ENCODE measurements at places on chromosomes 1 and 21.

GRCh38 chr1:168291222-168291837, 10.7 kb downstream of the TBX19 start:
- no peak for DNase-seq

DNA sequence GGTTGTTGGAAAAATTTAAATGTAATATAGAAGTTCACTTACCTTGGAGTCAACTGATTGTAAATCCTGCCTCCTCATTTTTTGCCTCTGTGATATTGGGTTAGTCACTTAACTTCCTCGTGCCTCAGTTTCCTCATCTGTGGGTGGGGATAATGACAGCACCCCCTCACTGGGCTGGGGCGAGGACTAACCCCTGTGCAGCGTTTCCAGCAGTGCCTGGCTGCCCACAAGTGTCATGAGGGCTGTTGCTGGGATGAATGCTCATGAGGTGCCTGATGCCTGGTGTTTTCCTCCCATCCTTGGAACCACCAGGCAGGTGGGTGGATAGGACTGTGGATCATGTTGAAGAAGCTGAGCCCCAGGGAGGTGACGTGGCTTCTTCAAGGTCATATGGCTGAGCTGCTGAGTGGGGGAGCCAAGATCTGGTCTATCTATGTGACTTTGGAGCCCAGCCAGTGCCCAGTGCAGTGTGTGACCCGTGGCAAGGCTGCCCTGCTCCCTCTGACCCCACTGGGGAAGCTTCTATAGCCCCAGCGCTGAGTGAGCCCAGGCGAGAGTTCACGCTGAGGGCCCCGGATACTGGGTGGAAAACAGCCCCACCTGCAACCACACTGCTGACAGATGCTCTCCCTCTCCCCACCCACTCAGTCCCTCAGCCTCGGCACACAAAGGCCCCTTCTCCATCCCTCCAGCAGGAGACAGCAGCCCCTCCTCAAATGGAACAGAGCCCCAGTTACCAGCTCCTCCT, 446.0 kb downstream of the PTPRU start:
- DNase-seq: no peak

GRCh38 chr1:119647228-119647733, 785 bp downstream of the ZNF697 start:
- peak; percentile 63 for DNase-seq

- DNase-seq: no peak
These were observed 77.1 kb upstream of the KCTD3 start for GRCh38 chr1:215489771-215490565.

GRCh38 chr1:24591781-24592180, 35.9 kb downstream of the NCMAP start:
- DNase-seq: no peak

DNA sequence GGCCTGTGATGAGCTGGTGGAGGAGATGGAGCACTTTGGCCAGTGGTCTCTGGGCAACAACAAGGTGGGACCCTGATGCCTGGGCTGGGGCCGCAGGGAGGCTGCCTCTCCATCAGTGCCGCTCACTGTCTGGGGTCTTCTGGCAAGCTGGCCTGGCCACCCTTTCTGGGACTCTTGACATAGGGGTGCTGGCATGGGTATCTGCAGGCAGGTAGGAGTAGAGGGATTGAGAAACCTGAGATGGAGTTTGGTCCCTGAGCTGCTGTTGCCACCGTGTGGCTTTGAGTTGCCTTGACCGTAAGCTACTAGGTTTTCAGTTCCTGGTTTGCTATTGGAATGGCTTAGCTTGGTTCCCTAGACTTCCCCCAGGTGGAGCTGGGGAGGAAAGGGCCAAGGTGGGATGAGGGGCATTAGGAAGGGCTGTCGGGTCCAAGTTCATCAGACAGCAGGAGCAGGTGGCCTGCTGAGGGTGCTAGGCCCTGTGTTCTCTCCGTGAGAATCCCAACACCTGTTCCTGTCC, 13.2 kb upstream of the MFN2 start:
- DNase-seq: peak; percentile 55

DNA sequence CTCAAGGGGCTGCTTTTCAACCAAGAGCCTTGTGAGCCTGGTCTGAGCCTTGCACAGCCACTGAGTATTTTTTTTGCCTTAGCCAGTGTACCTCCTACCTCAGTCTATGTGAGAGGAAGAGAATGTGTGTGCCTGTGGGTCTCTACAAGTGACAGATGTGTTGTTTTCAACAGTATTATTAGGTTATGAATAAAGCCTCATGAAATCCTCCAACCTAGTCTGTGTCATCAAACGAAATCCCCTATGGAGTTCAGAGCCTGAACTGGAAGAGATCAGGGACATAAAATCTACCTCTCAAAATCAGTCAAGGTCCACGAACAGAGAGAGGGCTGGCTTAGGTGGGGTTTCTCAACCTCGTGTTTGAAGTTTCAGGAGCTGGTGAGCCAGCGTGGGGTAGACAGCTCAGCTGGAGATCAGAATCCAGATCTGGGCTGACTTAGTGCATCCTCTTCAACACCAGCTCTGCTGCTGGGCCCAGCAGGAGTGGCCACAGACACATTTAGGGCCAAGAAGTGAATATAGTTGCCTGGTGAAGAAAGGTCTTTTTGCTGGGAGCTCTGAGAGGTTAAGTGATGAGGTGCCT, 8.2 kb downstream of the XKR8 start:
- DNase-seq: no peak

DNA sequence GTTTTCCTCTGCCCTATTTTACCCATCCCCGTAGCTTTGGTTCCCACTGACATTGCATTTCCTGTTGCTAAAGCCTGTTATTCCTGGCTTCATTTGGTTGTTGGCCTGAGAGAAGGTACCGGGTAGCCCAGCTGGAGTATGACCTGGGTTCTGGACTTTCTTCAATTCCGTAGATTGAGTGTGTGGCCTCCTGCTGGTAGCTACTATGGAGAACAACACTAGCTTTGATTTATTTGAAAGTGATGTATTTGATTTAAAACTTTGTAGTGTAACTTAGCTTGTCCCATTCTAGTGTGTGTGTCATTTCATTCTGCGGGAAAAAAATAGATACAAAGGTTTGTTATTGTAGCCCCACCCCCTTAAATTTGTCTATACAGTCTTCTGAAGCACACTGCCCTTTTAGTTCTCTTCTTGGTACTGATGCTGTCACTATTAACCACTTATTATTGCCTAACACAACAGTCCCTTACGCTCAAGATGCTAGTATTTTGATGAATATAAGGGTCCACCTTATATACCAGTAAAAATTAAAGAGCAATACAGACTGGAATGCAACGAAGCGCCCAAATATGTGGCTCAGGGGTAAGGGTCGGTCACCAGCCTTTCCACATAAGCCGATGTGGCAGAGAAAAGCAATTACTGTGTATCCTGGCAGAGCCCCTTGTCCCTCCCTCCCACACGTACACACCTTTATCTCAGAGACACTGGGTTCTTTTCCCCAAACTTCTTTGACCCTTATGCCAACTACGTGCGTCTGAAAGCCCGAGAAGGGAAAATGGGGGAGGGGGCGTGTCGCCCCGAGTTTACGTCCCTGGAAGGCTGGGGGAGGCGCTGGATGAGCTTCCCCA, 643 bp upstream of the MOV10 start:
- peak; percentile 26 for DNase-seq

- no peak for DNase-seq
These were observed 4.5 kb downstream of the ETV3L start for GRCh38 chr1:157095091-157095490.

DNA sequence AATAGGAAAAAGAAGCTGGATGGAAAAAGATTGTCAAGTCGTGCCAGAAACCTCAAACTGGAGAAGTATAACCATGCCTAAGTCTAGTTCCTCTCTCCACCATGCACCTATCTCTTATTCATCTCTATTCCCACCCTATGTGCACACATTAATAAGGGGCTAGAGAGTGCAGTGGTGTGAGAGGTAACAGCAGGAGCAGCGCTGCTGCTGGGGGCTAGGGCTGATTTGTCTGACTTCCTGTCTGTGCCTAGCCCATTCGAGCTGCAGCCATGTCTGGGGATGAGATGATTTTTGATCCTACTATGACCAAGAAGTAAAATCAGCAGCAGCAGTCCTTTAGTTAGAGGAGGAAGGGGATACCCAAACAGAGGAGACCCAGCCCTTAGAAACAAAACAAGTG, 43.0 kb downstream of the TRIM33 start:
- DNase-seq: no peak

DNA sequence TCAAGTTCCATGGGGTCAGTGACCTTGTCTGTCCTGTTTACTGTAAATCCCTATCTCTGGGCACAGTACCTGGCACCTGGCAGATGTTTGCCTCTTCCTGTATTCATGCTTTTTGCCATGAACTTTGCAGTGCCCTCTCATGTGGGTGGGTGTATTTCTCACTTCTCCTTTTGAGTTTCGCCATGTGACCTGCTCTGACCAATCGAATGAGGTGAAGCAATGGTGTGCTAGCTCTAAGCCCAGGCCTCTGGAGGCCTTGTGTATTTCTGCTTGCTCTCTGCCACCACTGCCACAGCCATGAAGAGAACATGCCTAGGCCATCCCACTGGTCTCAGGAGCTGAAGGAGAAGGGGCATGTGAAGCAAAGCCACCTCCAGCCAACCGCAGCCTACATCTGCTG, 185.5 kb upstream of the ZC3H12A start:
- peak; percentile 72 for DNase-seq

GRCh38 chr1:221878134-221878533, 136.2 kb upstream of the DUSP10 start:
- DNase-seq: peak; percentile 57

- DNase-seq: no peak
These were observed 473.7 kb upstream of the DAB1 start for GRCh38 chr1:57897581-57897980.

- DNase-seq: peak; percentile 87
These were observed 221.4 kb downstream of the HLX start for GRCh38 chr1:221100611-221101010.

- DNase-seq: no peak
These were observed 256.5 kb downstream of the NFIA start for GRCh38 chr1:61338899-61339298.

GRCh38 chr1:69315823-69316222, 251.9 kb upstream of the LRRC7 start:
- DNase-seq: no peak

- DNase-seq: peak; percentile 78
These were observed 42.4 kb downstream of the MEF2D start for GRCh38 chr1:156458181-156458503.

GRCh38 chr1:226051365-226051764, 11.2 kb upstream of the H3-3A start:
- peak; percentile 88 for DNase-seq

DNA sequence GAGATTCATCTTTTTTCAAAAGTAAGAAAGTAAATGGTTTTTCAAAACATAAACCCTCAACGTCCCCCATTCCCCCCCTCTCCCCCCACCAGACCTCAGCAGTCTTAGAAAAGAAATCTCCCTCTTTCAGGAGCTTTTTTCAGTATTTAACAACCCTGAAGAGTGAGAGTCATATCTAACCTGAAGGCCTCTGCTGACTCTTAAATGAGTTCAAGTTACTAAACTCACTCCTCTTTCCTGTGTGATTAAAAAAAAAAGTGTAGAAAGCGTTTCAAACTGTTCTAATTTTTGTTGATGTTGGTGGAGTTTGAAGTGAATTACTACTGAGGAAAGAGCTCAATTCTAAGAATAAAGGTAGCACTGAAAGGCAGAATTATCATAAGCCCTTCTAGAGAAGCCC, 93.7 kb downstream of the VAV3 start:
- no peak for DNase-seq

DNA sequence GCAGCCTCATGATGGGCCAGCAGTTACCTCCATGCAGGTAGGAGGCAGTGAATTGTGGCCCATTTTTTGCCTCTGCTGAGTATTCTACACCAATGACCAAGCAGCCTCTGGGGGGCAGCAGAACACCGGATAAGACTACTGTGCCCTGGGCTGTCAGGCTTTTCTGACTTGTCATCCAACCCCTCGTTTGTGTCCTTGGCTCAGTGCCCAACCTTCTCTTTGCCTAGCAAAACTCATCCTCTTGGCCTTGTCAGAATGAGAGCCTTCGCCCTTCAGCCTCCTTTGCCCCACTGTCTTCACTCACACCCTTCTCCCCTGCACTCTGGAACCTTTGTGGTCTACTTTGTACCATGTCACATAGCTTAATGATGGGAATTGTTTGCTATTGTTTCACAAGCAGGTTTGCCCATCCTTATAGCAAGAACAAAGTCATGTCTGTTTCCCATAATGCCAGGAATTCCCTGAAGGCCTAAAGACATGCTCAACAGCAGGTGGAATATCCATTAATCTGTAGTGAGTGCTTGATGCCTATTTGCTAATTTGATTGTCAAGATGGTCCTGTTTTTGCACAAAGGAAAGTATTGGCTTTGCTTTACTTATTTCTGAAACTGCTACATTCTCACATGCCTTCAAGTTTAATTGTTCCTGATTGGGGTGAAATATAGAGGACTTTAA, 255.9 kb downstream of the HHAT start:
- DNase-seq: peak; percentile 54

DNA sequence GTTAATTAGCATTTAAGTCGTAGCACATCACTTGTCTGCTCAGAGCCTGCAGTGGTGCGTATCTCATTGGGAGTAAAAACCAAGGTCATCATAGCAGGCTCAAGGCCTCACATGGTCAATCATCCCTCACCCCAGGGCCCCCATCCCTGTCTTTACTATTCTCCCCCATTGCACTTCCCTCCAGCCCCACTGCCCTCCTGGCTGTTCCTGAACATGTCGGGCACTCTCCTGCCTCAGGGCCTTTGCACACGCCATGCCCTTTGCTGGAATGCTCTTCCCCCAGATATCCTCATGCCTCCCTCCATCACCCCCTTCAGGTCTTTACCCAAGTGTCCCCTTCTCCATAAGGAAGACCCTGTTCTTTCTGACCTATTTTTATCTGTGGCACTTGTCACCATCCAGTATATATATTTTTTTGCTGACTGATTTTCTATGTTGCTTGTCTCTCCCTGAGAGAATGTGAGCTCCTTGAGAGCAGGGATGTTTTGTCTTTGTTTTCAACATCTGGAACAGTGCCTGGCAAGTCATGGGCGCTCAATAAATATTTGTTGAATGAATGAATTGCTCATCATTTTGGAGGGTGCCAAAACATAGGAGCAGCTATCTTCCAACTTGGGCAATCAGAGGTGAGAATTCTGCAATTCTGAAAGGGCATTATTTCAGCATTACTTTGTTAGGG, 74.1 kb upstream of the POU3F1 start:
- DNase-seq: no peak

DNA sequence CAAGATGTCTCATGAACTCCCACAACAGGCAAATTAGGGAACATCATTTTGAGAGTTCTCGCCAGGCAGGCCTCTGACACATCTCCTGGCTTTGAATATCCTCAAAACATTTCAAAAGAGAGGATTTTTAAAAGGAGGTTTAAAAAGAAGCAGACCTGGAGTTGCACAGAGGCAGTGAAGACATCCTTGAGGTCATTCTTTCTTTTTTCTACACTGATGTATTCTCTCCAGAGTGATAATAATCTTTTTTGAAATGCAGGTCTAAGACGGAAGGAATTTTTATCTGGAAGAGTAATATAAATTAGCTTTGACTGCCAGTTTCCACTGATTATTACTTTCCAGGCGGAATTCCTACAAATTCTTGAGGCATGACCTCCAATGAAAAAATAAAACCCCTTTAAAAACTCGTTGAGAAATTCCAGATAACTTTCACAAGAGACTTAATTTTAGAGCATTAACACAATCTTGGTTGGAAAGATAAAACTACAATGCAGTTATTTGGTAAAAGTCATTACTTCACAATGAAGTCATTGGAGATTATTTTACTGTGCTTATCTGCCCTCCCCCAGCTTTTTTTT, 125.0 kb downstream of the LYPLAL1 start:
- DNase-seq: peak; percentile 15

GRCh38 chr21:42091899-42092508, 20.9 kb downstream of the UMODL1 start:
- no peak for DNase-seq
